ENCODE measurements at places on chromosomes 2 and 18.
A peak's percentile ranks its signal among the peaks of the same experiment; 100 is the strongest.

GRCh38 chr2:172452845-172453244, 25.5 kb downstream of the ITGA6 start:
- no peak for DNase-seq

- DNase-seq: peak; percentile 48
Measured at GRCh38 chr18:24915547-24915946, 436.4 kb downstream of the ZNF521 start.

- peak; percentile 24 for DNase-seq
Measured at GRCh38 chr18:32333781-32334180, 136.9 kb downstream of the GAREM1 start.

- no peak for DNase-seq
Measured at GRCh38 chr2:220786216-220786615, 785.9 kb downstream of the EPHA4 start.

DNA sequence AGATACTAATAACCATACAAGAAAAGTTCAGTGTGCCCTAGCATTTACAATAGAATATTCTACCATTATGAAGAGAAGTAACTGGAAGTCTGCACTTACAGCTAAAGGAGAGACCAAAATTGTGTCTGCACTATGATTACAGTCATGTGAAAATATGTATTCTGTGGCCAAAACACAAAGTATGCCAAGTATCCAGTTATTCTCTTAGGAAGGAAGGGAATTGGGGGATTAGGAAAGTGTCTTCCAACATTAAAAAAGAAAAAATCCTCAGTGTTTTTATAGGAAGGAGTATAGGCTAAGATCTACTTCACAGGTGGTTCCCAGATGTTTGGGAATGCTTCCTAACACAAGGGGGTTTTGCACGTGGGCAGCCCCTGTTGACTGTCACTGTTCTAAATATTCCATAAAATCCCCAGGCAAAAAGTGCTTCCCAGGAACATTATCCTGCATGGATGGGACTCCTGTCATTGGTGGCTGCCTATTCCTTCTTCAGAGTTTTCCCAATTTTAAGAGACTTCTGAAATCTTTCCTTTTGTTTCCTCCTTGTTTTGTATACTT, 180.2 kb upstream of the KLHL29 start:
- DNase-seq: no peak

DNA sequence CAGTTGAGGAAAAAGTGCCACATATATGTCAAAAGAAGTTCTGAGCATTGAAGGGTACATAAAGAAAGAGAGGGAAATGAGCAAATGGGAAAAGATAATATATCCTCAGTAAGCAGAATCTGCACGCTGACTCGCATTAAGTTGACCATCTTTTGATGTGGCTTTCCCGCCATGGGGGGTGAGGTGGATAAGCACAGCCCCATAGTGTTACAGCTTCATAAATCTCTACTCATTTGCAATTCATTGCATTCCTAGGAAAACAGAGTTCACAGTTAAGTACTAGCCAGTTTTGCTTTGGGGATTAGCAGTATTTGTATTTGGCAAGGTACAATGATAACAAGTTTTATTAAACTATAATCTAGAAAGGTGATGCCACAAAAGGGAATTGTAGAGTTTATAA, 814.2 kb downstream of the LRP1B start:
- DNase-seq: no peak

GRCh38 chr2:16250466-16250865, 310.1 kb downstream of the MYCN start:
- no peak for DNase-seq

GRCh38 chr2:158931572-158931971, 36.9 kb upstream of the TANC1 start:
- peak; percentile 67 for DNase-seq

DNA sequence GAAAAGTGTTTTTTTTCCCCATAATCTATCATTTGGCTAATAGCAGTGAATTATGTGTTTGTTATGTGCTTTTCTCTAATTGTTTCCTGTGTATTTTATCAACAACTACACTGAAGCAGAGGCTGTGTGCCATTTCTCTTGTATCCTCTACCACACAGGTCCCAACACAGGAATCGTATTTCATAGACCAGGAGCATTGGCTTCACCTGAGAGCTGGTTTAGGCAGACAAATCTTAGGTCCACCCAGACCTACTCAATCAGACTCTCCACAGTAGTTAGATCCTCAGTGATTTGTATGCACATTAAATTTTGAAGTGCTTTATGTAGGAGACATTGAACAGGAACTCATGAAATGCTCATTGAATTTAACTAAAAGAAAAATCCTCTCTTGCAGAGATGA, 109.2 kb downstream of the FSHR start:
- no peak for DNase-seq

- DNase-seq: peak; percentile 71
Measured at GRCh38 chr2:222561817-222562645, 93.9 kb downstream of the FARSB start.

DNA sequence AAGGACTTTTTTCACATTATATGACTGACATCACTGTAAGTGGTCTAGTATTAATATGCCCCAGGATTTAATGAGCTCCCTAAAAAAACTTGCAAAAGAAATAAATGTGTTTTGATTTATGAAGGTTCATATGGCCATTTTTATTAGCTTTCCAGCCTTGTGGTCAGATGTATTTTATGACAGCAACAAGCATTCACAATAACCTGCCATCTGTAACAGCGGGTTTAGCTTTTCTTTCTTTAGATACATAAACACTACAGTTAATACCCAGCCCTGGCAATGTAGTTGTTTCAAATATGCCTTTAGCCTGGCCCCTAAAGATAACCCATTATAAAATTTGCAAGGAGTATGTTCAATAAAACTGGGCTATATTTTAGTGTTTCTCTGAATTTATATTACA, 1063.8 kb downstream of the SOCS6 start:
- DNase-seq: no peak

DNA sequence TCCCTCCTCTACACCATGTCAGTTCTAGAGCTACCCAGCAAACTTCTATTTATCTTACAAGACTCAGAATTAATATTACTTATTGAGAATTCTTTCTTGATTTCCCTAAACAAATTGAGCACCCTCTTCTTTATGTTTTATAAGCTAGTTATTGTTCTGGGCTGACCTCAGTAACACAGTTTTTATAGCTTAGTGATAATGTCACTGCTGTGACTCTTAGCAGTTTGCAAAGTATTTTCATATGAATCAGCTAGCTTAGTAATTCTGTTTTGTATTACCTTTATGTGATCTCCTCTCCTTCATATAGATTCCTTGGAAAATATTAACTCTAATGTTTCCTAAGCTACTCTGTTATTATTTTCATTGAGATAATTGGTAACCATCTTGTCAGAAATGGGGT, 114.9 kb downstream of the PMS1 start:
- DNase-seq: no peak

DNA sequence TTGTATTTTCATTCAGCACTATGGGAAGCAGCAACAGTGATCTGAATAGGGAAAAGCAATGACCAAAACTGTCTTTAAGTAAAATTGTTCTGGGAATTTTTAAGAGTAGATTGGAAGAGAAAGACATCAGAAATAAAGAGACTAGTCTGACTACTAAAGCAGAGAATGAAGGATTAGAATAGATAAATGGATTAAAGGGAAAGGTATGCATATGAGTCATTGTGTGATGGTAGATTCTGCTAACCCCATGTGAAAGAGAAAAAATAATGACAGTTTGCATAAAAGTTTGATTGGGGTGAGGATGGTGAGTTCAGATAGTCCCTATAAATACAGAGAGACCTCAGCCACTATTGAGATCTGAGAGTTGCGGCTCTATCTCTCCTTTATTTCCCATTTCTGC, 139.6 kb upstream of the DCC start:
- no peak for DNase-seq

- DNase-seq: no peak
Measured at GRCh38 chr18:35267161-35267651, 22.8 kb downstream of the ZSCAN30 start.

GRCh38 chr2:202910698-202911097, 775 bp downstream of the WDR12 start:
- DNase-seq: no peak

GRCh38 chr2:23291239-23291638, 93.7 kb upstream of the KLHL29 start:
- no peak for DNase-seq

DNA sequence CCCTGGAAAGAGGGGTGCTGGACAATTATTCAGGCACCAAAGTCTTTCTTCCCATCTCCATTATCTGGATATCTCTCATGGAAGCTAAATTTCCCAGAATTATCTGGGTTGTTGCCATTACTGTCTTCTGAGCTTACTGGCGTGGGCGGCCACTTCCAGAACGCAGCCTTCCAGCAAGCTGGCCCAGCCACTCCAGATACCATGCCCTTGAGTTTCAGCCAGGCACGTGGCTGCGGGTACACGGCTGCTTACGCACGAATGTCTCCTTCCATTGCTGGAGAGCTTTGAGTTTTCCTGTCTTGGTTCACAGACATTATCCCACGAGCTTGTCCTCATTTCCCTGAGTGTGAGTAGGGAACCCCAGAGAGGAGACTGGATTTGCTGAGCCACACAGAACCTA, 32.7 kb downstream of the CELF4 start:
- DNase-seq: no peak

DNA sequence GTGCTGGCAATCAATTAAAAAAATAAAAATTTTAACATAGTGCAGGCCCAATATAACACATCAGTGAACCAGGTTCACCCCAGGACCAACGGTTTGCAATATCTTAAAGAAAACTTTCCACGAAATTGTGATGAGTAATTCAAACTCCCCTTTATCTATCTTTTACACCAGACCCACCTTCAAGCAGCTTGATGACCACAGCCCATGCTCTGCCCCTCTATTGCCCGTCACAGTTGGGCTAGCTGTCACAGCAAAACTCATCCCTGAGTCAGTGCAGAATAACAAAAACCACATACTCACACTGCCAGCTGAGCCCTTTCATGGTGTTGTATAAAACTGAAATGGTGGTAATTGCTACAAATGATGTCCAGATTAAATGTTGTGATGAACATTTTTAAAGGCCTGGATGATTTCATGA, 112.5 kb upstream of the CREB1 start:
- DNase-seq: no peak

- no peak for DNase-seq
Measured at GRCh38 chr18:44748582-44748981, 67.9 kb downstream of the SETBP1 start.

DNA sequence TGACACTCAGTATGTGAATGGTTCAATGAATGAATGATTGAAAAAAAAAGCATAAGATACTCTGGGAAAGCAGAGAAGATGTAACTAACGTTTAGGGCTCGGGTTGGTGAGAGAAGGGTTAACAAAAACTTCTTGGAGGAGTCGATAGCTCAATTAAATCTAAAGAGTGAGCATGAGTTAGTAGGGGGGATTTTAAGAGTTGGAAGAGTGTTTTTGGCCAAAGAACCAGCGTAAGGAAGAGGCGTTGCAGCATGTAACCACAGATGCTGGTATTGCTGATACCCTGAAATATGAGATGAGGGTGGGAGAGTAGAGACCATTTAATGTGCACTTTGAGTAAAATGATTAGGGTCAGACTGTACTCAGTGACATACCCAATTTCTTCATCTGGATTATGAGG, 14.5 kb downstream of the ARHGAP28 start:
- DNase-seq: no peak

DNA sequence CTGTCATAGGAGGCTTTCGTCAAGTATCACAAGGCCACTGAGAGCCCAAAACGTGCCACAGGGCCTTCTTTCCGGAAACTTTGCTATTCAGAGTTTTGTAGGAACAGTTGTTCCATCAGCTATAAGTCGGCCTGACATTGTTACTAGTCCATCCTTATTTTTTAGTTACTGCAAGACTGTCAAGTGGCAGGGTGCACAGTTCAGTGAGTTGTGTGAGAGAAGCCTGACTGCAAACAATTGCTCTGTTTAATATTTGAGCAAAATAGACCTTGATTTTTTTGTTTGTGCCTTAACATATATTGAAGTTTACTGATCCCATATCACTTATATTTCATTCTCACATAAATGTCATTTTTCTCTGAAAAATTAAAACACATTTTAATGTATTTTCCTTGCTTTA, 110.1 kb downstream of the GALNT1 start:
- no peak for DNase-seq

GRCh38 chr18:47490882-47491281, 239.4 kb upstream of the SKOR2 start:
- no peak for DNase-seq

GRCh38 chr2:214310319-214310718, 100.5 kb upstream of the VWC2L start:
- DNase-seq: no peak

DNA sequence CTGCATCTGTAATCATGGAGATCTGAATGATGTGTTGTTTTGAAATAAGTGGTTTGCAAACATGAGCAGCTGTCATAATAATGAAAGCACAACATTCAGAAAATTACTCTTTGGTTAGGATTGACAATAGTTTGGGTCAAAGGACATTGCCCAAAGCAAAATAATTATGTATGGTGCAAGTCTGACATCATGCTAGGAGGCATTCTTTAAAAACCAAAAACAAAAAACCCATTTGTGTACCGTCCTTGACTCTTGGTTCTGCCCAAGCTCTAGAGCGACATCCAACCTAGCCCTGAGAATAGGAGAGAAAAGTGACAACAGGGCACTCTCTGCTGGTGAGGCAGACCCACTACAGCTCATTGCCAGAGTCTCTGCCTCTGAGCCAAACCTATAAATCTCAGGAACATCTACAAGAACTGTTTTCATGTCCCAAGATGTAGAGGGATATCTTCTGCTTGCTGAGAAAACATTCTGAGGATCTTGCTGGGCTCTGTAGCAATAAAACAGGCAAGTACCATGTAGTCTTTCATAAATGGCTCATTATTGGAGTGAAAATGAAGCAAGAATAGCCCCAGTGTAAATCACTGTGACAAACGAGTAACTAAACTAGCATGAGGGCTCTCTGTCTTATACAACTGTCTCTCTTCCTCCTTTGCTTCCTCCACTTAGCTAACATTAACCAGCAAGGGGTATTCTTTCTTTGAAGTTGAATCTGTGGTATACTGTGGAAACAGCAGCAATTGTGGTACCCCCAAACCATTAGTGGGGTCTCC, 266.8 kb upstream of the CXCR4 start:
- DNase-seq: no peak

GRCh38 chr2:9897331-9897737, 54.1 kb downstream of the TAF1B start:
- peak; percentile 98 for DNase-seq

GRCh38 chr2:5749347-5749746, 57.2 kb downstream of the SOX11 start:
- DNase-seq: no peak

DNA sequence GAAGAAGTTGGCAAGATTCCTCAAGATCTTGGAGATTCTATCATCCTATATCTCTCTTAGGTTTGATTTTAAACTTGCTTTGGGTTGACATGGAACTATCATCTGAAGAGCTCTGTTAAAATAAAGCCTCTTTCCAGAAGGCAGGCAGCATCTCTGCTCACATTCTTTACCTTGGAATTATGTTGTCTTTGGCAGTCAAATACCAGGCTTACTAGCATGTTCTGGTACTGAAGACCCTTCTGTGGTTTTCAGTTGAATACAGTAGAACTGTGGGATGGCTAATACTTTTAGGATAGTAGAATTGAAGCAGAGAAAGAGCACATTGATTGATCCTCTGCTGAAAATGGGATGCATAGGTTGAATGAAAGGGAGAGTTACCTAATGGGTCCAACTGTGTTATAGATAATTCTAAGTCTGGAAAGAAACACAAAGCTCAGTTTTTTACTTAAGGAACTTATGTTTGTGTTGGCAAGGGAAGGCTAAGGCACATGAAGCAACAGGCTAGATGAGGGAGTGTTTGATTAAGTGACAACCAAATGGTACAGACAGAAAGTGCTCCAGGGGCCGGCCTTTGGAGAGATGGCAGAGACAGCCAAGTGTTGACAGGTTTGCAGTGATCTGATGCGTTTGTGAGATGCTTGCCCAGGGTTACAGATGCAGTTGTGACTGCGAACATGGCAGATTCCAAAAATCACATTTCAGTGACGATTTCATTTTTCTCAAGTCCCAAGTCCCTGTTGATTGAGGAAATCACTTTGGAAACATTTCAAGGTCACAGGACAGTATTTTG, 397.9 kb downstream of the MEIS1 start:
- DNase-seq: peak; percentile 64

Data from foreskin fibroblast (primary cell).